T-helper 17 cell (primary cell): ENCODE measurements at places on chromosomes 11 and 22.

DNA sequence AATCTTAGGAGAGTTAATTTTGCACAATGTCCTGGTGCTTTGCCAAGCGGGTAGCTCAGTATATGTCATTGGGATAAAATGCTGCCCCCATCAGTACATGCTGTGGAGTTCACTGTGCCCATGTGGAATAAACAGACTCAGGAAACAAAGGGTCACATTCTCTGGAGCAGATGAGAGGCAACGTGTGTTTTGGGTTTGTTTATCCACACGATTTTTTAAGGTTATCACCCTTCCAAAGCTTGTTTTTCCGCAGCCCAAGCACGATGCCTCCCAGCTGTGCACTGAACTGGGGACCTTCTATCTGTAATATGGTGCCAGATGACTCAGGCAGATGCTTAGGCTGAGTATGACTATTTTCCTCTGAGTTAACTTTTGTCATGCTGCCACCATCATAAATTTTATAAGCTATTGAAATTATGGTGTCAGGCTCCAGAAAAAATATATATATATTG, 6.5 kb downstream of the OR4D6 start:
- no peak for DNase-seq

- no peak for DNase-seq
Observed at GRCh38 chr22:38029370-38029769, 27.8 kb upstream of the PICK1 start.

GRCh38 chr11:78926633-78927338, 352.1 kb upstream of the NARS2 start:
- no peak for DNase-seq

GRCh38 chr11:82995754-82996398, 75.8 kb downstream of the RAB30 start:
- DNase-seq, result no peak

DNA sequence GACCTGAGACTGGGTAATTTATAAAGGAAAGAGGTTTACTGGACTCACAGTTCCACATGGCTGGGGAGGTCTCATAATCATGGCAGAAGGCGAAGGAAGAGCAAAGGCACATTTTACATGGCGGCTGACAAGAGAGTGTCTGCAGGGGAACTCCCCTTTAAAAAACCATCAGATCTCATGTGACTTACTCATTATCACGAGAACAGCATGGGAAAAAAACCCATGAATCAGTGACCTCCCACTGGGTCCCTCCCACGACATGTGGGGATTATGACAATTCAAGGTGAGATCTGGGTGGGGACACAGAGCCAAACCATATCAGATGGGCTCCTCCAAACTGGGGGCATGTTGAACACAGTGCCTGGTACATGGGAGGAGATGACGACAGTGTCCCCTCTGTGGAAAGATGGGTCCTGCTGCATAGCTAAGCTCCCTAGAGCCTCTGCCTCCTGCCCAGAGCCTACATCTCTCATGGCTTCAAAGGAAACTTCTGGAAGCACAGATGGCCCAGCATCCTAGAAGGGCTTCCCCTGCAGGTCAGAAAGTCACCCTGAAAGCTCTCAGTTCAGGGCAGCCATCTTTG, 46.1 kb downstream of the MYEOV start:
- DNase-seq, result no peak

DNA sequence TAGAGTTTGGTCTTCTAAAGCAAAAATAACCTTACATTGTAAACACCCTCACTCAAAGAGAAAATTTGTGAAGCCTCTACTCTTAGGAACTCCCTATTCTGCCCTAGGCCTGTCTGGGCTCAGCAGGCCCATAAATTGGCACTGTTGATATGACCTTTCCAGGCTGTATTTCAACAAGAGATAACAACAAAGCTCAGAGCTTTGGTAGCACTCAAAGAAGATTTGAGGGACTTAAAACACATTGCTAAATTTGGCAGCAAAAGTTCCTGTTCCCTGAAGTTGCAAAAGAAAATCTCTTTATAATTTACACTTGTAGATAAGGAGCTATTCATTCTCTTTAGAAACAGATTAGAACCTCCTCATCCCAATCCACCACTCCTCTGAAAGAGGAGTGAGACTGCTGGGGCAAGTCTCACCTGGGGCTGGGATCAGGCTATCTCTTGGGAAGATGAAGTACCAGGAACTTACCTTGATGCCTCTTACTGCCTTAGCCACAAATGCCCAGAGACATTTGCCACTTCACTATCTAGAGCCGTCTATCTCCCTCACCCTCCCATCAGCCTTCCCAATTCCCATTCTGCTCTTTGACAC, 110.4 kb upstream of the AKIP1 start:
- DNase-seq, result no peak

GRCh38 chr22:29138556-29139305, 65.9 kb downstream of the KREMEN1 start:
- no peak for DNase-seq

- no peak for DNase-seq
Observed at GRCh38 chr22:39530116-39530515, 2.4 kb downstream of the RPS19BP1 start.

- DNase-seq, result no peak
Observed at GRCh38 chr11:126072141-126072741, 9.6 kb upstream of the CDON start.

DNA sequence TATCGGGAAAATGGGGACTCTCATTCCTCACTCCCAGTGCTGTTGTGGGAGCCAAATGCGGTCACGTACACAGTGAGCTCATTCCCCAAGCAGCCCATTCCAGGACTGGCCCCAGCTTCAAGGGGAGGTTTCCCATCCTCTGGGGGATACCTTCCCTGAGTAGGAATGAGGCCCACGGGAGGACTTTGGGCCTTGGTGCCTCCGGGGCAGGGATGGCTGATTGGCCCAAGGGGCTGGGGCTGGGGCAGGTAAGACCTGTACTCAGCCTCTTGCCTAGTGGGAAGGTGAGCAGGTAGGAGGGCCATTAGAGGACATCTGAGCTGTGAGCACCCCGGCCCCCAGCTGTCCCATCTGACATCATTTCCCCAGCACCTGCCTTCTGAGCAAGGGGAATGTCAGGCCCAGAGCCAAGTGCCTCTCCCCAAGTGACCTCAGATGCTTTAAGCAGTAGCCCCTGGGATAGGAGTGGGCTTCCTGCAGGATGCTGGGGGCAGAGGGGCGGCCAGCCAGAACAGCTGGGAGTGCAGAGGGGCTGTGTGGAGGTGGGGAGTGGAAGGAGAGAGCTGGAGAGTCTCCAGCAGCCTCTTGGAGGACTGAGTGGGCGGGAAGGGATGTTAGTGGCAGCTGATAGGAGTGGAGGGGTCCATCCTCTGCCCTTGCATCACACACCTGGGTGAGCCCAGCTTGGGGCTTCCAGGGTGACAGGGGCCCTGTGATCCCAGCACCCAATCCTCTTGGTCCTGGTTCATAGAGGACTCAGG, 58.4 kb downstream of the CD82 start:
- DNase-seq, result peak; percentile 5

DNA sequence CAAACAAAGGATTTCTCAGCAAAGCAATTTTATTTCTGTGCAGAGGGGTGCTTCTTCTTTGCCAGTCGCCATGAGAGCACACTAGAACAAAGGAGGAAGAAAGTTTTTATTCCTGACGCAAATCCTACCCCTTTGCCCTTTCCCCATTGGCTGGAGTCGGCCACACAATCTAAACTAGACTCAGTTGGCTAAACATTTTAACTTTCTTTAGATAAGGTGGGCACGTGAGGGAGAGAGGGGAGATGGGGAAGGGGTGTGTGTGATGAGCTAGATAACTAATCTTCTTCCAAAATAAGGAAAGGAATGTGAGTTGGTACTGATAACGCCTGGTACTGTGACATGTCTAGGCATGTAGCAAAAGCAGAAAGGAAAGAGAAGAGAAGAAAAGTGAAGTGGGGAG, 626 bp downstream of the TRIM22 start:
- DNase-seq, result no peak

- no peak for DNase-seq
Observed at GRCh38 chr11:45754261-45754709, 50.7 kb upstream of the SLC35C1 start.

DNA sequence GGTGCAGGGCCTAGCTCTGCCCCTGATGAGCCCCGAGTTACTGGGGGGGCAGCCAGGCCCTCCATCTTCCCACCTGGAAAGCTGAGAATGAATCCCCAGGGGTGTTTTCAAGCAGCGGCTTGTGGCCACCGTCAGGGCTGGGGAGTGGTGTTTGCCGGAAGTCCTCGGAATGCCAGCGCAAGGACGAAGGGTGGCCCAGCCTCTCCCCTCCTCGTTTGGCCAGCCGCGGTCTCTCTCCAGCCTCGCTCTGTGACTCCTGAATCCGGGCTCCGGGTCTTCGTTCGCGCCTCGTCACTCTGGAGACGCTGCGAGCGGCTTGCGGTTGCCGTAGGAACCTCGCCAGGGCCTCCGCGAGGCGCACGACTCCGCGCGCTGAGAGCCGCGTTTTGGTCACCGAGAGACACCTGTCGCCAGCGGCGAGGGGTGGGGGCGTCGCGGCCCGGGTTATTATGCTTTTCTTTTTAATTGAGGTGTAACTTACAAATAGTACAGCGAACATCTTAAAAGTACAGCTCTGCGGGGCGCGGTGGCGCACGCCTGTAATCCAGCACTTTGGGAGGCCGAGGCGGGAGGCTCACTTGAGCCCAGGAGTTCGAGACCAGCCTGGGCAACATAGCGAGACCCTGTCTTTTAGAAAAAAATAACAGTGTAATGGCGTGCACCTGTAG, 6.3 kb upstream of the KDELR3 start:
- DNase-seq, result no peak

GRCh38 chr11:128478305-128478704, 109.1 kb downstream of the ETS1 start:
- no peak for DNase-seq

DNA sequence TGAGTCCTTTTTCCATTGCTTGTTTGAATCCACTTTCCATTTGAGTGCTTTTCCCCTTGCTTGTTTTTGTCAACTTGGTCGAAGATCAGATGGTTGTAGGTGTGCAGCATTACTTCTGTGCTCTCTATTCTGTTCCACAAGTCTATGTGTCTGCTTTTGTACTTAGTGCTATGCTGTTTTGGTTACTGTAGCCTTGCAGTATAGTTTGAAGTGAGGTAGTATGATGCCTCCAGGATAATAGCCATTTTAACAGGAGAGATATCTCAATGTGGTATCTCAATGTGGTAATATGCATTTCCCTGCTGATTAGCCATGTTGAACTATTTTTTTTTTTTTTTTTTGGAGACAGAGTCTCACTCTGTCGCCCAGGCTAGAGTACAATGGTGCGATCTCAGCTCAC, 16.7 kb downstream of the ACRV1 start:
- DNase-seq, result no peak

- no peak for DNase-seq
Observed at GRCh38 chr11:81255895-81256294, 1477.8 kb downstream of the FAM181B start.

DNA sequence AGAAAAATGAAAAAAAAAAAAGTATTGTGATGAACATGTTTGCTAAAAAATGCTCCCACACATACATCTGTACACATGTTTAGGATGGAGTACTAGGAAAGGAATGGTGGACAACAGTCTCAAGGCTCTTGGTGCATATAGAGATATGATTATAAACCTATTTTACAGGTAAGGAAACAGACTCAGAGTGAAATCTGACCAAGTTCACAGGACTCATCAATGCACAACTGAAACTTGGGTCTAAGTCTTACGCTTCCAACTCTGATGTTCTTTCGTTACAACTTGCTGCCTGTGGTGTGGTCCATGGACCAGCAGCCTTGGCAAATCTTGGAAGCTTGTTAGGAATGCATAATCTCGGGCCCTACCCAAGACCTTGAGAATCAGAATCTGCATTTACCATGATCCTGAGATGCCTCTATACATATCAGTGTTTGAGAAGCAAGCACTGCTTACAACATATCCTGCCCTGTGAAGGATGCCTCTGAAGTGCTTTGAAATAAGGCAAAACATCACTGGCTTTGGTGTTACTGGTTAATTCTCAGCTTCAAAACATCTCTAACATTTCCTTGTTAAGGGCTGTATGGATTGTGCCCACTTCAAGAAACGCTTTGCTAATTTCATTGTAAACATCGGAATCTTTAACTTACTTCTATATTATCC, 39.9 kb upstream of the NUP160 start:
- DNase-seq, result no peak

GRCh38 chr11:65401073-65401802, 14.8 kb downstream of the FRMD8 start:
- DNase-seq, result no peak
